Occipital lobe (tissue), 3 donors: ENCODE measurements at places on chromosomes 5 and 9.

DNA sequence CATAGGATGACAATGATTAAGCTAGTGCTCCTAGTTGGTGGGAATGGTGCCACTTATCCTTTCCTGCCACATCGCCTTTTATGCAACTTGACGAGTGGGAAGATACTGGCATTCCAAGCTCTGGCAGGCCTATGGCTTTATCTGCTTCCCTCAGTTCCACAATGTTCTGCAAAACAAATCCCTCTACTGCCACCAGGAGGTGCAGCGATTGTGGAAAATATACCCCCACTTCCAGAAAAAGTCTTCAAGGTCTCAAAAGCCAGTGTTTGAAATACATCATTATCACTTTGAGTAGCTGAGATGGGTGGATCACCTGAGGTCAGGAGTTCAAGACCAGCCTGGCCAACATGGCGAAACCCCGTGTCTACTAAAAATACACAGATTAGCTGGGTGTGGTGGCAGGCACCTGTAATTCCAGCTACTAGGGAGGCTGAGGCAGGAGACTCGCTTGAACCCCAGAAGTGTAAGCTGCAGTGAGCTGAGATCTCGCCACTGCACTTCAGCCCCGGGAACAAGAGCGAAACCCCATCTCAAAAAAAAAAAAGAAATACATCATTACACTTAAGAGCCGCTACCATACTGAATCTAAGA lies 3.4 kb downstream of the CLINT1 start:
- DNase-seq, result no peak

GRCh38 chr9:113503613-113504211 lies 40.2 kb downstream of the RGS3 start:
- no peak for DNase-seq

GRCh38 chr9:134525841-134526583 lies 115.6 kb upstream of the COL5A1 start:
- DNase-seq, result no peak

DNA sequence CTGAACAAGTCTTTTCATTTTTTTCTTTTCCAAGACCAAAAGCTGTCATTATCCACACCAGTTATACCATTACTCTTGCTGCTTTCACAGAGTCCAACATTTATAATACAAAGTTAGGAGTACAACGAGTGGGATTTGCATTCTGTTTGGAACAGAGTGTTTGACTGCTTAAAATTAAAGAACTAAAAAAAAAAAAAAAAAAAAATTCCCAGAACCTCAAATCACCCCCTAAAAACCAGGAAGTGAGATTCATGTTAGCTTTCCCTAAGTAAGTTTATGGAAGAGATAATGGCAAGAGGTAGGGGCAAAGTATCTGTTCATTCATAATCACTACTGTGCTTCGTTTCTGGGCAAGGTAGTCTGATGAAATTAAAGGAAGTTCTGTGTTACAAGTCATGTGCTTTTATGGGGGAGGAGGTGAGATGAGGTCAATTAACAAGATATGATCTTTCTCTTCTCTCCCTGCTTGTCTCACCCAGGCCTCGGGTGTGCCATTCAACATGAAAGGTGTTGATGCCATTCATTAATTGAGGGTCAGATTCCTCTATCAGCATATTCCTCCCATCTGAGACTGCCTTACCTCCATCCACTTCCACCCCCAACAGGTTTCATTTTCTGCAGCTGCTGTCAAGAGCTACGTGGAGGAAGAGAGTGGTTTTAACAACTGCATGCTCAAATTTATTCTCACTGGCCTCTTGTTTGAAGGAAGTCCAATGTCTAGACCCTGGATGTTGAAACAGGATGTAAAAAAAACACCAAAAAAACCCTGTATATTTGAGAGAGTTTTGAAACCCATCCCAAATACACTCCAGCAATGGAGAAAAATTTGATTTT lies 58.1 kb downstream of the MARCHF3 start:
- no peak for DNase-seq

DNA sequence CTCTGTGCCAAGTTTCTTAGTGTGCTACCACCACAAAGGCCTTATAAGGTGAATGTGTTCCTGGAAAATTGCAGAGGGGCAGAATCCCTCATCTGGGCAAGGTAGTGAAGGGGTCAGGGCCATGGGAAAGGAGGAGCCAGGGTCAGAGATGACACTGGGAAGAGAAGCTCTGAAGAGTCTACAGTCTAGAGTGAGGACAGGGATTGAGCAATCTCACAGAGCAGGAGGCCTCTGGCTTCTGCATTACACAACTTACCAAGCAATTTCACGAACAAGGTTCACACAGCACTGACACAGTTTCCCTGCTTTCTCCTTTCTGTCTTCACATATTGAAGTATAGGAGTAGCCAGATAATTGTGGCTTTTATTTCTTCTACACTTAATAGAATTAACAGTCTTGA lies 24.5 kb upstream of the IDNK start:
- DNase-seq, result no peak

- no peak for DNase-seq
Measured at GRCh38 chr5:128341056-128341455, 197.0 kb downstream of the FBN2 start.

- no peak for DNase-seq
Measured at GRCh38 chr5:1268666-1269065, 26.2 kb downstream of the TERT start.

DNA sequence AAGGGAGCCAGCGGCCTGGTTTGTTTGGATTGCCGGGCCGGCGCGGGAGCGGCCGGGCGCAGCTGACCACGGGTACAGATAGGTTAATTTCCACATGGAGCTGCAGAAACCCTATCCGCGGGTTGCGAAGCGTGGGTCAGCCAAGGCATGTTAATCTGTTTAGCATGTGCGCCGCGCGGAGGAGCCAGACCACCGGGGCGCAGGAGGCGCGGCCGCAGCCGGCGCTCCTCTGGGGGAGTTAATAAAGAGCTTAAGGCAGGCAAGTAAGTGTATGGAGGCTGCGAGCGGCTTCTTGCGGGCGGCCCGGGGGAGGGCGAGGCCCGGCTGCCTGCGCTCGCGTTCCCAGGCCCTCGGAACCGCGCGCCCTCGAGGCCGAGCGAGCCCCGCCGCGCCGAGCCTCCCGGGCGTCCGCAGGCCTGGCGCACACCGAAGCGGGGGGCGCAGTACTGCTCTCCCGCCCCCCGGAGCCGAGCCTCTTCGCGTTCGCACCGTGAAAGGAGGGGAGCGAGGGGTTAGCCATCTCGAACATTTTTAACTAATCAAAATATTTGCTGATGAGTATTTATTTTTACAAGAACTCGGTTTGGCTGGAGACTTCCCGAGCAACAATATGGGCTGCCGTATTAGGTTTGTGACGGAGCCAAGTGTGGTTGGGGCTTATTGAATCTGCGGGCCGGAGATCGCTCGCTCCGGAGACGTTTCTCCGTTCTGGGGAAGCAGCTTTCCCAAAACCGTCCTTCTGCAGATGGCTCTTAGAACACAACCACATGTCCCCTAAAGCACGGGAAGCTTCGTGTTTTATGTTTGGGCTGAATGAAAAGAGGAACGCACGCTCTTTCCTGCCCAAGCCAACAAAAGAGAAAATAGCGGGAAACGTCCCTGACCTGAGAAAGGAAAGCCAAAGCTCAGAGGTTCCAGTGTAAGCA lies 28.8 kb downstream of the FOXD1 start:
- DNase-seq, result no peak

- DNase-seq, result no peak
Measured at GRCh38 chr9:121358751-121359150, 11.3 kb downstream of the STOM start.

DNA sequence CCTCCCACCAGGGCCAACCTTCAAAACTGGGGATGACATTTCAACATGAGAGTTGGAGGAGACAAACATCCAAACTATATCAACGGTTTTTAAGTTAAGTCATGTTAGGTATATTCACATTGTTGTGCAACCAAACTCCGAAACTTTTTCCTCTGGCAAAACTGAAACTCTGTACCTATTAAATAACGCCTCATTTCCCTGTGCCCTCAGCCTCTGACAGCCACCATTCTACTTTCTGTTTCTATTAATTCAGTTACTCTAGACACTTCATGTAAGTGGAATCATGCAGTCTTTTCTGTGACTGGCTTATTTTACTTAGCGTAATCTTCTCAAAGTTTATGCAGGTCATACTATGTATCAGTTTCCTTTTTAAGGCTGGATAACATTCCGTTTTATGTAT lies 85.0 kb downstream of the CWC27 start:
- no peak for DNase-seq

- no peak for DNase-seq
Measured at GRCh38 chr5:42701351-42702059, 55.1 kb upstream of the CCDC152 start.

DNA sequence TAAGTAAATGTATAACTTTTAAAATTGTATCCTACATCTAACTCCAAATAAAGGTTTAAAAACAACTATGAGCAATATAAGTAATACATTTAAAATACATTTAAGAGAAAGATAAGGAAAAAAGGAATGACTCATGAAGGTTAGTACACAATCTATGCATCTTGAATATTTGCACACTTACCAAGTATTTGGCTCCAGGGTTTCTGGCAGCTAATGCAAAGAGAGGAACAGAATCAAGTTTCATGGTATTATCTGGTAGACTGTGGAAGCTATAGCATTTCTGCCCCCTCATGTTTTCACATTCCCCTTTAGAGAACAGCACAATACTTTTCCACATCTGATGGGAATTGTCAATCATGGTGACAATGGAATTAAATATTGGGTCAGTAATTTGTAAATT lies 132.1 kb downstream of the COX7C start:
- no peak for DNase-seq

- DNase-seq, result no peak
Measured at GRCh38 chr5:2833556-2833955, 82.1 kb upstream of the IRX2 start.

DNA sequence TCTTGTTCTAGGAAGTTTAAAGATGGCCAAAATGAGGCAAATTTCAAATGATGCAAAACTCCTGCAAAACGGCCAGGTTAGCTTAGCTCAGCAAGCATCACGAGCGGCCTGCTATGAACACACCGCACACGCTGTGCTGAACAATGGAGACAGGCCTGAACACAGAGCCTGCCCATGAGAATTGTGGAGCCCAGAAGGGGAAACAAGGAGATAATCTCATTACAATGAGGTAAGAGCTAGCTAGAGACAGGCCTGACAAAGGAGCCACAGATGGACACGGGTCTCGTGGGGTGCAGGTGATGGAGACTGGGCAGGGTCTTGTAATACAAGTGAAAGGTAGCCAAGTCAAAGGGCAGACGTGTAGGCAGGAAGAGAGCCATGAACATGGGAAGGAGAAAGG lies 50.2 kb downstream of the PSMB7 start:
- DNase-seq, result no peak

DNA sequence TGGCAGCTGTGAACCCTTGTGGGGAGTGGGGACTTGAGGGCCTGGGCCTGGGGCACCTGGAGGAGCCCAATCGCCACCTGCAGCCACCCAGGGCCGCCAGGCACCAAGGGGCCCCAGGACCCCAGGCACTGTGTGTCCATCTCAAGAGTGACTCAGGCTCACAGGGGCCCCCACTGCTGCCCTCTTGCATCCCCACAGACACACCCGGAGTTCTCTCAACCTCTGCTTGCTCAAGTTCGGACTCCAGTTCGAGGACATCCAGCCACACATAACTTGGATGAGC lies 51.9 kb downstream of the MRPL36 start:
- DNase-seq, result no peak

DNA sequence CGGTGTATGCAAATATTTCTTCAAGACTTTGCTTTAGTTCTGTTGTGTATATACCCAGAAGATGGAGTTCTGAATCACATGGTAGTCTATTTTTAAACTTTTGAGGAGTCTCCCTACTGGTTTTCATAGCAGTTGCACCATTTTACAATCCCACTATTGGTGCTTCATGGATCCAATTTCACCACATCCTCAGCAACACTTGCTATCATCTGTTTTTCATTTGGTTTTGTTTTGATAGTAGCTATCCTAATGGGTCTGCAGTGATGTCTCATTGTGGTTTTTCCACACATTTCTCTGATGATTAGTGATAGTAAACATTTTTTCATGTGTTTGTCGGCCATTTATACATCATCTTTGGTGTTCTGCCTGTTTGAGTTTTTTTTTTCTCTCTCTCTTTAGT lies 1339.3 kb downstream of the EFNA5 start:
- DNase-seq, result no peak

- no peak for DNase-seq
Measured at GRCh38 chr5:67115246-67115645, 81.4 kb downstream of the CD180 start.

DNA sequence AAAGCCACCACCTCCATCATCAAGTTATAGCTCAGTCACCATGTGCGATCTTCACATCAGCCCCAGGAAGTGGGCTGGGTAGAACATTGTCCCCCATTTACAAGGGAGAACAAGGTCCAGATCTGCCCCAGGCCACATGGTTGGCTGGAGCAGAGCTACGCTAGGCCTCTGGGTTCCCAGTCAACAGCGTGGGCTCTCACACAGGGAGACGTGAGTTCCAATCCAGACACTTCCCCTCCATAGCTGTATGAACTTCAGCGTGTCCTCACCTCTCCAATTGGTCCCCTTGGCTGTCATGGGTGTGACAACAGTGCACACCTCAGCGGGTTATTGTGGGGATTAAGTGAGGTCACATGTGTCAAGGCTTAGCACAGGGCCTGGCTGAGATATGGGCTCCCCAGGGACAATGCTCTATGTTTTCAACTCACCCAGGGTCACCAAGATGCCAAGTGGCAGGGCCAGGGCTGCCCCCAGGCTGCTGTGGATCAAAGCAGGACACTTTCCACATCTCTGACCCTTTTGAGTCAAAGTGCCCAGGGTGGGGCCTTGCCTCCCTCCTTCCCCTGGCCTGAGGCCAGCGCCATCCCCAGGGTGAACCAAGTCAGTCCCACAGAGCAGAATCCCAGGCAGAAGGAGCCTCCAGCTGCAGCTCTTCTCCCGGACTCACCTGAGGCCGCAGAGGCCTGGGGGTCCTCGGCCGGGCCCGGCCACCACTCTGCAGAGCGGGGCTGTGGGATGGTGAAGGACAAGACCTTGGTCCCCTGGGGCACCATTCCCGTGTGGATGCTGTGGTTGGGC lies 19.8 kb downstream of the AKNA start:
- no peak for DNase-seq

DNA sequence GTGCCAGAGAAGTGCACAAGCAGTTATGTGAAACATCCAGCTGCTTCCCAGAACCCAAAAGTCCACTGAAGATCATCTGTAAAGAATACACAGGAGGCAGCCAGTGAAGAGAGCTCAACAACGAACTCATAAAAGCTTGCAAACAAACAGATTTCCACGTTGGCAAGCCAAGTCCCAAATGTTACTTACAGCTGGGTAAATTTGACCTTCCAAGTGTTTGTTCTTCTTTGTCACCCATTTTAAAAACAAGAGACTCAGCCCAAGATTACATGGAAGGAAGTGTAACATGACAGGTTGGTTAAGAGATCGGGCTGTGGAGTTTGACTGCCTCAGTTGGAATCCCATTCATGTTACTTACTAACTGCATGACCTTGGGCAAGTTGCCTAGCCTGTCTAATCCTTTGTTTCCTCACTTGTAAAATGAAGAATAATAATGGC lies 174.9 kb upstream of the PAPPA start:
- no peak for DNase-seq

- no peak for DNase-seq
Measured at GRCh38 chr9:2787065-2787464, 56.8 kb downstream of the PUM3 start.

DNA sequence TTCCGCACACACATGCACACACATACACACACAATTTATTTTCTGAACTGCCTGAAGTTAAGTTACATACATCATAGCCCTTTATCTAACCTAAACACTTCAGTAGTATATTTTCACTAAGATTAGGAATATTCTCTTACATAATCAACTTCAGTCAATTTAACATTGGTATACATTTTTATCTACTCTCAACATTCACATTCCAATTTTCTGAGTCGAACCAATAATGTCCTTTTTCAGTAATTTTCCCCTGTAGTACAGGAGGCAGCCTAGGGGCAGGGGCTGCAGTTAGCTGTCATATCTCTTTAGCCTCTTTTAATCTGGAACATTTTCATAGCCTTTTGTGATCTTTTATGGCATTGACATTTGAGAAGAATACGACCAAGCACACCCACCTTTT lies 150.1 kb downstream of the DAB2IP start:
- DNase-seq, result no peak
